Stomach (tissue), 19 donors: ENCODE measurements at places on chromosomes 12 and 14.

GRCh38 chr12:106248312-106248845 lies 559 bp upstream of the CKAP4 start:
- DNase-seq: peak; percentile 88

GRCh38 chr14:96299441-96299840 lies 43.4 kb downstream of the BDKRB1 start:
- DNase-seq: no peak

DNA sequence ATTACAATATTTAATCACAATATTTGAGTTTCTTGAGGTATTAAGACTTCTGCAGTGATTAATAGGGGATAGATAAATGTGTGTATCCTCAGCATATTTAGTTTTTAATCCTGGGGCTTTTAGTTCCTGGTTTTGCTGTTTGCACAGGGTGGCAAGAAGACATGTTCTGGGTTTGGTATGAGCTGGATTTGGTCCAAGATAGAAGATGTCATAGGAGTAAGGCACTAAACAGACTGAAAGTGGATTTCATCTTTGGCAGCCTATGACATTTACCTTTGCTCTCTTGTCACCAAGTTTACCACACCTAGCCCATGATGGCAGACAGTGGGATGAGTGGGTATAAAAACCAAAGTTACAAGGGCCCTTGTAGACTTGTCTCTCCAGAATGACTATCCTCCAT lies 168.2 kb downstream of the LRRK2 start:
- no peak for DNase-seq

DNA sequence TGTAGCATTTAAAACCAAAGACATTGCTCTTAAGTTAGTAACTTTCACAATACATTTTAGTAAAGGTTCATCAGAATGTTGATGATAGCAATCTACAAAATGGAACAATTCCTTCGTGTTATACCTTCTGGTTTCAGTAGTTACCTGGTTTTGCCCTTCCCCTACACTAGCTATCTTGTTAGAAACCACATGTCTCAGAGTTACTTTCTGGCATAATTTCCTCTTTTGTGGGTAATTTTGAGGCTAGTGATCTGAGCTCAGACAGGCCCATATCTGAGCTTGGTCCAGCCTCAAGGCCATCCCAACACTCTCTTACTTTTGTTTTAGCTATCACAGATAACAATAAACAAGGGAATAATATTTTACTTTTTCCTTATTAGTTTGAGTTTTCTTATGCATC lies 196.9 kb downstream of the KITLG start:
- no peak for DNase-seq

DNA sequence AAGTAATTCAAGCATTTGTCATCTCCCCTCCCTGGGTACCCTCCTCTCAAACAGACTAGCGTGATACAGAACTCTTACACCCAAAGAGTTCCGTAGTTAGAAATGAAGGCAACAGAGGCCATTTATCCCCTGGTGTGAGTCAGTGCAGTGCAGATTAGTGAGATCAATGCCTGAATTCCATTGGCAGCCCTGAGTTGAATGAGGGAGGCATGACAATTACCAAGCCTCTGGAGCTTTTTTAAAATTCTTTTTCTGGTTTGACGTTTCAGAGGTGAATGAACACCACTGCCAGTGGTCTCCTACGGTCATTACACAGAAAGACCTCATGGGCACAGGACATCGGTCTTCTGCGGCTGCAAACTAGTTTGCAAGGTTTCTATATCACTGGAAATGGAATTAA lies 94.4 kb downstream of the PRIMA1 start:
- no peak for DNase-seq

- DNase-seq: no peak
Measured at GRCh38 chr14:74048281-74048680, 29.1 kb downstream of the BBOF1 start.

- no peak for DNase-seq
Measured at GRCh38 chr12:67632005-67632404, 16.5 kb upstream of the DYRK2 start.

DNA sequence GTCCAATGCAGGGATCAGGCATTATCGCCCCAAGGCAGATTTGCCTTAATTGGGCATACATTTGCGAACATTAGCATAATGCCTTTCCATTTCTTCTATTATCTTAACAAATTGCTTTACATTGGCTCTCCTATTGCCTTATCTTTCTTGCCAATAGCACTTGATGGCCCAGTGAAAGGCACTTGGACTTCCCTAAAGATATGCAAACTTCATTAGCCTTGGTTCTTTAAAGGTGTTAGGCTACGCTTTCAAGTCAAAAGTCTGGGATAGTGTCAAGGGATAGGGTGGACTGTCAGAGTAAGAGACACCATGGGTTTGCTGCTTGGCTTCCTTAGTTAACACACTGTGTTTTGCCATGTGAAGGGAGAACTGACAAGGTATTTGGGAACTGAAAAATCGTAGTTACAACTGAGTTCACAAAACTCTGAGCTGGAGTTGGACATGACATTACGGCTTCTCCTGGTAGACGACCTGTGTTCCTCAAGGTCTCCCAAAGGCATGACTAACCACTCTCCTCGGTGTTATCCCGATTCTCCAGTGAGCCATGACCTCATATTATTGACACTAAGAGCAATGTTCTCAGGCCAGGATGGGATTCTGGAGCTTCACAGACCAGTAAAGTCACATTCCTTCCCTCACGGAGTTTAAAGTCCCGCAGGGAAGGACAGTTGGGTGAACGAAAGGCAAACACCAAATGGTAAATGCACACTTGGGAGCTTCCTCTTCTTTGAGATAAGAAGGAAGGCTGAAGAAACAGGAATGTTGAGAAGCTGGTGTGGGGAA lies 65.2 kb downstream of the TBC1D30 start:
- DNase-seq: peak; percentile 26

DNA sequence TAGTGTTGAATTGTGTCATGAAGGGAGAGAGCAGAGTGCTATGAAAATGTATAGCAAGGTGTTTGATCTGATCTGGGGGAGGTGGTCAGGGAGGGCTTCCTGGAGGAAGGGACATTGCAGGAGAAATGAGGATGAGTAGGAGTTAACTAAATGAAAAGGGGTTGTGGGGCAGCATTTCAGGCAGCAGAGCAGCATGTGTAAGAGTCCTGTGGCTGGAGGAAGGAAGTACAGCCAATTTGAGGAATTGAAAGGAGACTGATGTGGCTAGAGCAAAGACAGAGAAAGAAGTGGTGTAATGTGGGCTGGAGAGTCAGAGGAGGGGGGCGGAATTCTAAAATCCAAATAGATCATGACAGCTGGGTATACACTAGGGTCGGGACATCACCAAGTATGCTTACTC lies 20.5 kb downstream of the NPC2 start:
- DNase-seq: no peak

DNA sequence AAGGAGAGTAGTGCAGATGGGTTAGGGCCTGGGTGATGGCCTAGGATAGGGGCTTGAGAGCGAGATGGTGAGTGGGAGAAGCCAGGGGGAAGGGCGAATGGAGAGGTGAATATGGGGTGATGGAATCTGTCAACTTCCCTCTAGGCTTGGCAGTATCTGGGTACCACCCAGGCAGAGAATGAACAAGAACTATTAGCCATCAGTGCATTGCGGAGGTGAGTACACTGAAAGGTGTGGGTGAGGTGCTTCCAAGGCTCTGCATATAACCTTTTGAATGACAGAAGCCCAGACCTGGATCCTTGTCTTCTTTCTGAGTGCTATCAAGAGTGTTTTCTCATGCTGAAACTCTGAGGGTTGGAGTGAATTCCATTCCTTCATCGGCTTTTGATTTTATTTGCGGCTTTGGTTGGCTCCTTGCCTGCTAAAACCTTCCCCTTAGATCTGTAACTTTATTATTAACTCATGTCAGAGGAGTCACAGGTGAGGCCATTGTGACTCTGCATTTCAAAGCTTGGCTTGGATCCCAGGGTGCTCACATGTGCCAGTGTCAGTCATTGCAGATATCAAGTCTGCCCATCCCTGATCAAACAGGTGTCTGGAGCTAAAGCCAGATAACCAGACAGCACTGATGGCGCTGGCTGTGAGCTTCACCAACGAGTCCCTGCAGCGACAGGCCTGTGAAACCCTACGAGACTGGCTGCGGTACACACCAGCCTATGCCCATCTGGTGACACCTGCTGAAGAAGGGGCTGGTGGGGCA lies 18.6 kb downstream of the PEX5 start:
- no peak for DNase-seq

GRCh38 chr14:23569443-23570151 lies 2.0 kb upstream of the AP1G2 start:
- DNase-seq: peak; percentile 78
